NCI-H187 (cell line): ENCODE measurements at places on chromosomes 2 and 18.

- no peak for DNase-seq
Observed at GRCh38 chr2:228522977-228523376, 341.5 kb upstream of the SPHKAP start.

DNA sequence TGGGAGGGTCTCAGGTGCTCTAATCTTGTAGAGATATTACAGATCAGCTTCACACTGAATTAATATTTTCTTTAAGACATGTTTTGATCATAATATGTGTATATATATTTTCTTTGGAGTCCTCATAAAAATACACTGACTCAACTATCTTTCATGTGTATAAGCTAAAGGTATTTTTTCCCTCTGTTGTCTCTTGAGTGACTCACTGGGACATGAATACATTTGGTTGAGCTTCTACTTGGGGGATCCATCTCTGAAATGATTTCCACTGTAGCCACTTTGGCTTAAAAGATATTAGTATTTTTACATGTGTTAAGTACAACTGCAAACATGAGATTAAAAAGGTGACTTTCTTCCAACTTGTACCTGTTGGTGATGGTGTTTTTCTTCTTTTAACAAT is 140.8 kb downstream of the TTN start:
- DNase-seq, result no peak

DNA sequence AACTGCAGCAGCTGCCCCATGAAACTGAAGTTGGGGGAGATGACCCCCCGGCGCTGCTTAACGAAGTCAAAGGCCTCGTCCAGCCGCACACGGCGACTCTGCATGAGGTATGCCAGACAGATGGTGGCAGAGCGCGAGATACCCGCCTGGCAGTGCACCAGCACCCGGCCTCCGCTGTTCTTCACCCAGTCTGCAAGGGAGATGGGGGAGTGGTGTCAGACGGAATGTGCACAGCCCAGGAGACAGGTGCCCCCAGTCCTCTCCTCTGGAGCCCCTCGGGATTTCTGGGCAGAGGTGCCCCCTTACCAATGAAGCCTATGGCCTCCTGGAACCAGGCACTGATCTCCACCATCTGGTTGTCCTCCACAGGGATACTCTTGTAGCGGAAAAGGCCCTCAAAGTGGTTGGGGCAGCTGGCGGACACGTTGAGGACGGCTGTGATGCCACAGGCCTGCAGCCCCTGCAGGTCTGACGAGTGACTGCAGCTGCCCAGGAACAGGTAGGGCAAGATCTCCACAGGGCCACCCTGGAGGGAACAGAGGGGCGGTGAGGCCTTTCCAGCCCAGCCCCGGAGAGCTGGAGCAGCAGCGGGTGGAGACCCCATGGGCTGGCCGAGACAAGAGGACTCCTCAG is 1.3 kb downstream of the DUSP2 start:
- no peak for DNase-seq

GRCh38 chr2:176851889-176852483 is 360.6 kb upstream of the HNRNPA3 start:
- no peak for DNase-seq

- no peak for DNase-seq
Observed at GRCh38 chr2:203461746-203462145, 73.4 kb downstream of the RAPH1 start.
